ENCODE measurements at places on chromosomes 16 and 17.

- DNase-seq, result no peak
Measured at GRCh38 chr16:899683-900060, 71.1 kb downstream of the LMF1 start.

GRCh38 chr17:55898195-55898594 lies 147.3 kb downstream of the PCTP start:
- DNase-seq, result no peak

GRCh38 chr16:27383556-27384243 lies 18.3 kb upstream of the IL21R start:
- no peak for DNase-seq

GRCh38 chr17:28902819-28903545 lies at the start of gene DHRS13:
Gene DHRS13 (minus strand): TSS chr17:28903079. CDS start chr17:28902944, 135 bp downstream.
- DNase-seq, result peak; percentile 95

DNA sequence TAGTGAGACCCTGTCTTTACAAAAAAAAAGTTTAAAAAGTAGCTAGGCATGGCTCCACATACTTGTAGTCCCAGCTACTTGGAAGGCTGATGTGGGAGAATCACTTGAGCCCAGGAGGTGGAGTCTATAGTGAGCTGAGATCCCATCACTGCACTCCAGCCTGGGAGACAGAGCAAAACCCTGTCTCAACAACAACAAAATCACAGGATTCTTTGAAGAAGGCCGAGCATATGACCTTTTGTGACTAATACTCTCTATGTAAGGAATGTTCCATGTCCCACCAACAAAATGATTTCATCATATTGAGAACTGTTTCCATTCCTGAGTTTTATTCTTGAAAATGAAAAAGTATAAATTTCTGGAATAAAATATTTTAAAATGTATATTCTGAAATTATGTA lies 58.9 kb upstream of the EFCAB3 start:
- no peak for DNase-seq

GRCh38 chr17:65901394-65901793 lies 290.5 kb downstream of the CEP112 start:
- DNase-seq, result no peak

GRCh38 chr17:13636951-13637350 lies 35.2 kb upstream of the HS3ST3A1 start:
- no peak for DNase-seq

DNA sequence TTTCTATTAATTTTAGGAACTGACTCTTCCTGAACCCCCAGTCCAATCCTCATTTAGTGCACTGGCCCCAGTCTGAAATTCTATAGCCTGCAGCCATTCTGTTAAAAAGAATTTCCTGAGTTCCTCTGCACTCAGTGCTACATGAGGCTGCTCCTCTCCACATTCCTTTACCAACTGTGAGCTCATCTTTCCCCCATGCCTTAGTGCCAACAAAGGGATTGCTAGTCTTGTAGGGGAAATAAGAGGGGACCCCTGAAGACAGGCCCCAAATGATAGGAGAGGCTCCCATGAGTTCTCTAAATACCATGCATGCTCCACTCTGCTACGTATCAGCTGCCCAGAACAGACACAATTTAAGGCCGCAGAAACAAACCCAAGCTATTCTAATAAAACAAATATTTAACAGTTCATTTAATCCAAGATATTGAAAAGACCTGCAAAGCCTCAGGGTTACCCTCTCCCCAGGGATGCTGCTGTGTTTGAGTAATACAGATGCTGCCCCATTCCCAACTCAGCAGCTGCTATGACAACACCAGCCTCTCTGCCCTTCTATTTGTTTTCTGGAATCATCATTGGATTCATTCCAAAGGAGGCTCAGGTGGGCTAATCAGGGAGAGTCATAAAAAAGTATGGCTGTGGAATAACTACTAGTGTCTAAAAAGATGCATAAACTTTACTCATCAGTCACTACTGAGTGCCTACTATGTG lies 228.5 kb downstream of the TOX3 start:
- no peak for DNase-seq

DNA sequence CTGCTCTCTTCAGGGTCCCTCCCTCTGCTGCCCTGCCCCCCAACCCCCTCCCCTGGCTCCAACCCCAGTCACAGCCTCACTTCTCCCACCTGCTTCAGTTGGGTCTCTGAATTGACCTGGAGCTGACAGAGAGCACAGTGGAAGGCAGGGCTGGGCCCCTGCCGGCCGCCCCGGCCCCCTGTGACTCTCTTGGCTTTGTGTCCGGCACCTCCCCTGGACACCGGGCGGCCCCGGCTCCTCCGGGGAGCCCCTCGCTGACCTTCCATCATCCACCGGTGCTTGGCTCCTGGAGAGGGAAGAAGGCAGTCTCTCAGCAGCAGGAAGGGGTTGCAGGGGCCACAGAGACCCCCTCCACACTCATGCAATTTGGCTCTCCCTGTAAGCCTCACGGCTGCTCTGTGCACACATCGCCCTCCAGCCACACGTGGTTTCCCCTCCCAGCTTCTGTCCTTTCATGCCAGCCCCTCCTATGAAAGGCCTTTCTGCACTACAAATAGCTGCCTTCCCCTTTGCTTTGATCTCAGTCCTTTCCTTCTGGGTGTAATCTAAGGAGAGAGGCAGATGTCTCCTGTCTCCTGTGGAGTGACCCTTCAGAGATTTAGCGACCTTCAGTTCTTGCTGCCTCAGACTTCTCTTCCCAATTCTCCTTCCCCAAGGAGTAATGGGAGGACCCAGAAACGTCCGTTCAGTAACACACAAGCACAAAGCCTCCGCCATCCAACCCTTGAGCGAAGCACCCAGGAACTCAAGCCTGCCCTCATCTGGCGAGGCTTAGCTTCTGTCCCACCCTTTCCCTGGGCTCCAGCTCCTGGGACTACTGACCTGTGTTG lies 8.3 kb downstream of the NKIRAS2 start:
- DNase-seq, result no peak

GRCh38 chr16:73323880-73324279 lies 276.0 kb upstream of the ZFHX3 start:
- DNase-seq, result no peak

DNA sequence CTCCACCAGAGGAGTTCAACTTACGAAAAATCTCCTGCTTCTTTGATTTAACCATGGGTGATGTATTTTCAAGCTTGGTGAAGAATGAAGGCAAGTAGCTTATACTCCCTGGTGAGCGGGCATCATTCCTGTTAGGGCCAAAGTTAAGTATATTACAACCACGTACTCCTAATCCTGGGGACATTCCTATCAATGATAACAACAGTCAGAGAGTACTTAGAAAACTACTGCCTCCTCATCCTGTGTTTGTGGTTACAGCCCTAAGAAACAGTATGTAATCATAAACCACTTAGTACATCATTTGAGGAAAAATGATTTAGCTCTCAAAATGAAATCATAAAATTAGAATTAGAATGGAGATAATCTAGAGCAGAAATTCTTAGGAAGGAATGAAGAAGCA lies 47.3 kb downstream of the TTC19 start:
- DNase-seq, result no peak

DNA sequence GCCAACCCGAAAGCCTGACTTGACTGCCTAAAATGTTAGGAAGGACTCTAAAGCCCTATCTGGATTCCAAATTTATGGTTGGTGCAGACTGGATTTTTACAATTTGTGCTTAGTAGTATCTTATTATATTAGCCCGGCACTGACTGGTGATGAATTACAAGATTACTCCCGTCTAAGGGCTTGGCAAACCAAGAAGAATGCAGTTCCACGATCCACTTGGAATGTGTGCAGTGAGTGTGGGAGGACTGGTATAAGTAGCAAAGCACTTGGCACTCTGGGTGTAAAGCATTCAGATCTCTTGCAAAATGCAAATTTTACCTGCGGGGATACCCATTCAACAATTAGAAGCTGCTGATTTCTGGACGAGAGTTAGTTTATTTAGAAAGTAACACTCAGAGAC lies 539.4 kb downstream of the MAF start:
- DNase-seq, result no peak

DNA sequence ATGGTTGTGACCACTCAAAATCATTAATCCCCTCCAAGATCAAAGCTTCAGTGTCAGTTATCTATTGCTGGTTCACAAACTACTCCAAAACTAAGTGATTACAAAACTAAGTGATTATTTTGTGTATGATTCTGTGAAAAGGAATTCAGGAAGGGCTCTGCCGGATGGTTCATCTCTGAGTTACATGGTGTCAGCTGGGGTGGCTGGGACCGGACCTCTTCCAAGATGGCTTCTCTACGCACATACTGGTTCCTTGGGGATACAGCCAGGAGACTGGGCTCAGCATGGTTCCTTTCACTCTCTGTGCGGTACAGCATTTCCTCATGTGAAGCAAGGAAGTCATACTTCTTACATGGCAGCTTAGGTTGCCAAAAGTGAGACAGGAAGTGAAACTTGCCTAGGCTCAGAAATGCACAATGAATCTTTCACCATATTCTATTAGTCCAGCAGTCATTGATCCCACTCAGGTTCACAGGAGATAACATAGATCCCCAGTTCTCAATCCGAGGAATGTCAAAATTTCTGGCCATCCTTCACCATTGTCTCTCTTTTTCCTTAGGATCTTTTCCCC lies 97.9 kb upstream of the IRX6 start:
- no peak for DNase-seq

- DNase-seq, result no peak
Measured at GRCh38 chr17:73498176-73498575, 146.1 kb downstream of the SDK2 start.

GRCh38 chr17:80082403-80083135 lies 18.8 kb upstream of the GAA start:
- peak; percentile 25 for DNase-seq

DNA sequence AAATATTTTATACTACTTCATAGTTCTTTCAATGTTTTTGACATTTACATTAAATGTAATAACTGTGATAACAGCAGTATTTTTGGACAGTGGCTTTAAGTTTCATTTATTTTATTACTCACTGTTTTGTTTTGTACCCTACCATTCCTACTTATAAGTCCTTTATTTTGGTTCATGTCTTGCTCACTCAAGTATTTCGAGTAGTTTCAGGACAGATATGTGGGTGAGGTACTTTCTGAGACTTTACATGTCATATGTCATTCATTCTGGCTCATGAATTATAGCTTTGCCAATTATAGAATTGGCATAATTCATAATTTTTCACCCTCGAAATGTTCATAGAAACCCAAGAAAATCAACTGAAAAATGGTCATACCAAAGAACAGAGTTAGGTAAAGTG lies 44.4 kb downstream of the PIK3R5 start:
- no peak for DNase-seq

- peak; percentile 5 for DNase-seq
Measured at GRCh38 chr16:87324411-87325275, 7.5 kb upstream of the C16orf95 start.

DNA sequence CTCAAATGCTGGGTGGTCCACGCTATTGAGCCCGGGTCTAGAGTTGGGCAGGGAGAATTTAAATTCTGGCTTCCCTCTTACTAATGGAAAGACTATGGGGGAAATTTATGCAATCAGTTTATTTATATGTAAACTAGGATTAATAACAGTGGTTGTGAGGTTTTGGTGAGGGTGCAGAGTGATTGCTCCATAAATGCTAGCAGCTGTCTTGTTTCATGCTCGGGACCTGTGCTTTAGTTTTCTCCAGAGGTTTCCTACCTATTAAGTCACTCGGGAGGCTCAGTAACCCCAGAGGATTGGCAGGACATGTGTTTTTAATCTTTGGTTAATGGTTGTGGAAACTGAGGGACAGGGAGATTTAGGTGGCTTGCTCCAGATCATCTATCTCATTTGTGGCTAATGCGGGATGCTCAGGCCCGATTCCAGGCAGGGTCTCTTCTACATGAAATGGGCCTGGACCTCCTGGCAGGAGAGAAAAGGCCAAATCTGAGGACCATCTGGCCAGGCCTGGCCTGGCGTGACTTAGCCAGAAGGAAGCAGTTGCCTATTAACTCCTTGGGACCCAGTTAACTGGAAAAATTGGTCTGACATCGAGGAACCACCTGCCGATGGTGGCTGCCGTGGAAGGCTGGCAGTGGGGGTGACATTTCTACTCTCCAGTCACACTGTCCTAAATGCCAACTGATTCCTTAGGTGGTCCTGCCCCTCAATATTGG lies 2.1 kb downstream of the PRCD start:
- no peak for DNase-seq

- no peak for DNase-seq
Measured at GRCh38 chr17:27276653-27277156, 17.2 kb upstream of the WSB1 start.

DNA sequence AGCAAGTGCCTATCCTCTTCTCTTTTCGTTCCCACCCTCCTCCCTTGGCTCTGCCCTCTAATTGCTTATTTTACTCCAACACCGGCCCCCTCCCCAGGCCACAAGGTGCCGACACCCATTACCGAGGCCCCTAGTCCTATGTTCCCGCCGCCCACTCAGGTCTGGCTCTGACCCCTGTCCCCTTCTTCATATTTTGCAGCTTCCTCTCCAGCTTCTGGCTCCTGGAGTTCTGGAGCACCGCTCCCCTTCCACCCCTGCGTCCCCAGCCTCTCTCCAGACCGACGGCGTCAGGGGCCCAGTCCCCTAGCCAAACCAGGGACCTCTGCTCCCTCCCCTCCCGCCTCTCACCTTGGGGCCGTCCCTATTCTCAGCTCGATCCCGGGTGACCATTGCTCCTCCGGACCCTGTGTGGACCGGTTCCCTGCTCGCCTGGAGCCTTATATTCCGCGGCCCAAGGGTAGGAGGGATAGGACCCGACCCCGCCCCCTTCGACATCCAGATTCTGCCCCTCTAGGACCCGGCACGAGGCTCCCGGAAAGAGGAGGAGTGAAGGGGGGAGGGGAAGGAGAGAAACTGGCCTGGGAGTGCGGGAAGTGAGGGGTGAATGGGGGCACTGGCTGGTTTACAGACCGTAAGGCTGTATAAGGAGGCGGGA lies at the start of gene HES7:
HES7 (minus strand) TSS at position 412 of the 655 bp plus-strand sequence; CDS start at position 390, 22 bp downstream.
- DNase-seq, result no peak
